Activated naive CD4-positive, alpha-beta T cell treated with anti-CD3 and anti-CD28 coated beads, Interleukin-2, amount 50 U/mL, for 72 hours (primary cell): ENCODE measurements at places on chromosomes 12 and 14. TPM values are rescaled to one million over a fixed set of nuclear protein-coding genes. Genes with fewer than 3 reads are reported as not detected.

The STRAP gene
- 136 TPM for total RNA-seq

The PLCZ1 gene
- total RNA-seq = not detected

The GLT1D1 gene
- total RNA-seq = 0.60 TPM

The NUP107 gene
- 156 TPM for total RNA-seq

The RPL10L gene
- total RNA-seq = not detected

The ARHGEF25 gene
- total RNA-seq = 4.8 TPM

The PZP gene
- not detected for total RNA-seq

The OTUB2 gene
- 2.3 TPM for total RNA-seq

The IL31 gene
- not detected for total RNA-seq

The EML1 gene
- total RNA-seq = 2.2 TPM

The P2RX2 gene
- total RNA-seq = not detected
